Activated T-helper 1 cell treated with anti-CD3 and anti-CD28 coated beads, Interleukin-12 subunit alpha, Interleukin-12 subunit beta, Interleukin-2, Interleukin-4 antibody, amounts not matched to agents 30 ng/mL and 10 ng/mL and 1 ng/mL, durations not matched to agents 14 hours and 24 hours and 36 hours (primary cell): ENCODE measurements at places on chromosomes 3 and 15. TPM values are rescaled to one million over a fixed set of nuclear protein-coding genes. Genes with fewer than 3 reads are reported as not detected.

DNA sequence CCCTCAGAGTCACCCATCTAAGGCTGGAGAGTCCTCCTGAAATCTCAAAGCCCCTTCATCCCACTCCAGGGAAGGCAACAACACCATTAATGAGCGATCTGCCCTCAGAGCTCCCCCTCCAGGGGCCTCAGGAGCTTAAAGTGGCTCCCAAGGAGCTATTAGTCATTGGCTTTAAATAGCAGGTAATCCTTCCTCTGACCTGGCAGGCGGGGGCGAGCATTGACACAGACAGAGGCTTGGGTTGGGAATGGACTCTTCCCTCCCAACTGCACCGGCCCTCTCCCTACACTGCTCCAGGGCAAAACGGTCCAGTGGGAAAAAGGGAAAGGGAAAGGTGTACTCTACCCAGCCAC, 1.4 kb downstream of the MFGE8 start:
- H3K4me1 ChIP-seq, result peaks cover 21% of the 10 kb centered on the region
- peak overlapping the region; percentile 93 for H3K4me3 ChIP-seq
- no peak for DNase-seq
- no peak overlapping the region for H3K27ac ChIP-seq
- H3K36me3 ChIP-seq, result no peaks in the 10 kb centered on the region

- H3K4me3 ChIP-seq, result no peak overlapping the region
- H3K36me3 ChIP-seq, result no peaks in the 10 kb centered on the region
- no peak for DNase-seq
- H3K4me1 ChIP-seq, result no peaks in the 10 kb centered on the region
Measured at GRCh38 chr3:177764933-177765332, 567.7 kb upstream of the TBL1XR1 start.

DNA sequence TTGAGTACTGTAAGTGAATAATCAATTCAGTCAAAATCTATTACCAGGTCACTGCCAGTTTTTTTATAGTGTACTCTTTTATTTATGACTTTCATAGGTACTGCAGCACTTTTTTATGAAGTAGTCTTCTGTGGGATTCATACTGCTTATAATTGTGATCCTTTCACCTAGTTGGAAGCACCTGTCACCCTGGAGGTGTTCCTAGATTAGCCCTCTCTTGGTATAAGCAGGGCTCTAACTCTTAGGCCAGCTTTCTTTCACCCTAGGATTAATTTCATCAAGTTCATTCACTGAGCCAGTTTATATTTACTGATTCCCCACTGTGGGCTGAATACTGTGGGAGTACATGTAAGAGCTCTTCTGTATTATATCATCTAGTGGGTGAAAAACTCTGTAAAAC, 65.9 kb upstream of the MLF1 start:
- H3K4me3 ChIP-seq, result no peak overlapping the region
- H3K27ac ChIP-seq, result no peak overlapping the region
- DNase-seq, result no peak

DNA sequence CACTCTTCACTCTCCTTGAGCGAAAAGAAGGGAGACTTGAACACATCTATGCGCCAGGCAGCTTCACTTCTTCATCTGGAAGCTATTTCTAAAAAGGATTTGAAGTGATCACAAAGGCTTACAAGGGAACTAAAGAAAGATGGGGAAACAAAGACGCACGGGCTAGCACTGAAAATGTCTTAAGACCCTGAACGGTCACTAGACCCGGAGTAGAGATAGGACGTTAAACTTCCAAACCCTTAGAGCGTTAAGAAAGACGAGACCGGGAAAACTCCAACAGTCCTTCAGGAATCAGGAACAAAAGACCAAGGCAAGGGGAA, 47.5 kb upstream of the EPHB3 start:
- no peak overlapping the region for H3K27ac ChIP-seq
- no peak for DNase-seq
- peaks cover 77% of the 10 kb centered on the region for H3K27me3 ChIP-seq

DNA sequence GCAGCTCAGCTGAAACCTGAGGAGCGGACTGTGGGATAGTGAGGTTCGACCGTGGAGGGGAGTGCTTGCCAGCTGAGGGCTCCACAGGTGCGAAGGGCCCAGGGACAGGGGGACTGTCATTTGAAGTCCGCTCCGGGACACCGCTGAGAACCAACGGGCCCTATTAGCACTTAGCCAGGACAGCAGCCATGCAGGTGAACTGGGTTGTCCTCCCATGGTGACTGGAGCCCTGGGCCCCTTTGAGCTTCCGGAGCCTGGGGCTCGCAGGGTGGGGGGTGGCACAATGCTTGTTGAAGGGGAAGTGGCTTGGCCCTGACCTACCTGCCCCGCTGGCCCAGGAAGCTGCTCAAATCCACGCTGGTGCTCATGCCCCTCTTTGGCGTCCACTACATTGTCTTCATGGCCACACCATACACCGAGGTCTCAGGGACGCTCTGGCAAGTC, 24.7 kb downstream of the PTH1R start:
- H3K27me3 ChIP-seq, result peaks cover 15% of the 10 kb centered on the region
- DNase-seq, result no peak
- no peaks in the 10 kb centered on the region for H3K4me1 ChIP-seq
- H3K36me3 ChIP-seq, result no peaks in the 10 kb centered on the region
- no peak overlapping the region for H3K27ac ChIP-seq

- no peak for DNase-seq
- no peak overlapping the region for H3K4me3 ChIP-seq
- H3K27ac ChIP-seq, result no peak overlapping the region
- peaks cover 12% of the 10 kb centered on the region for H3K36me3 ChIP-seq
- H3K4me1 ChIP-seq, result no peaks in the 10 kb centered on the region
Measured at GRCh38 chr3:32719335-32719734, 34.3 kb downstream of the CNOT10 start.

GRCh38 chr3:16671690-16672089, 66.5 kb upstream of the DAZL start:
- H3K4me1 ChIP-seq, result no peaks in the 10 kb centered on the region
- no peak for DNase-seq
- H3K27me3 ChIP-seq, result no peaks in the 10 kb centered on the region
- H3K4me3 ChIP-seq, result no peak overlapping the region
- H3K36me3 ChIP-seq, result no peaks in the 10 kb centered on the region
- peak overlapping the region; percentile 4 for H3K27ac ChIP-seq

DNA sequence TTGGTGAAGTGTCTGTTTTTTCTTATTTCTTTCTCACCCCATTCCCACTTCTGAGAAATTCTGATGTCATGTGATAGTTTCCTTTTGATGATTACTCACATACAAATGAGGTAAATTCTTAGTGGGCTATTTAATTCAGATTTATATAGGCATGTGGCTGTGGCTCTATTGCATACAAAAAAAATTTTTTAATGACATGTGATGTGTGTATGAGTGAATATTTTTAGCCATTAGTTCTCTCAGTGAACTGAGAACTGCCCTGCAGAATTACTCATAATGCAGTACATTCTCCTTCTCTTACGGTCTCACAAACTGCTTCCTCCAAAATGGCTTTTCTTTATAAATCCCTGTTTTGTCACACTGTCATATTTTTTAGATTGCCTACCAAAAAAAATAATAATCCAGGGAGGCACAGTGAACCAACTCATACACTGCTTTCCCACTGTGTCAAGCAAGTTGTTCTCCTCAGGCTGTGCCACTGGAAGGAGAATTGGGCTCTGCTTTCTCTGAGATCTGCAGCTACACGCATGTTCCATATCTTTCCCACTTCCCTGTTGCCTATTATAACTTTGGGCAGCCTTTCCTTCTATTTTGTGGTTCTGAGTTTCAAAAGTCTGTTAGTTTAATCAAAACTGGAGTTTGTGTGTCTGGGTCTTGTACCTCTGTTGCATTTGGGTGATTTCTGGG, 415.7 kb upstream of the THBS1 start:
- no peaks in the 10 kb centered on the region for H3K36me3 ChIP-seq
- H3K4me1 ChIP-seq, result no peaks in the 10 kb centered on the region
- H3K27ac ChIP-seq, result no peak overlapping the region
- no peak overlapping the region for H3K4me3 ChIP-seq
- no peak for DNase-seq
- peaks cover 34% of the 10 kb centered on the region for H3K27me3 ChIP-seq

DNA sequence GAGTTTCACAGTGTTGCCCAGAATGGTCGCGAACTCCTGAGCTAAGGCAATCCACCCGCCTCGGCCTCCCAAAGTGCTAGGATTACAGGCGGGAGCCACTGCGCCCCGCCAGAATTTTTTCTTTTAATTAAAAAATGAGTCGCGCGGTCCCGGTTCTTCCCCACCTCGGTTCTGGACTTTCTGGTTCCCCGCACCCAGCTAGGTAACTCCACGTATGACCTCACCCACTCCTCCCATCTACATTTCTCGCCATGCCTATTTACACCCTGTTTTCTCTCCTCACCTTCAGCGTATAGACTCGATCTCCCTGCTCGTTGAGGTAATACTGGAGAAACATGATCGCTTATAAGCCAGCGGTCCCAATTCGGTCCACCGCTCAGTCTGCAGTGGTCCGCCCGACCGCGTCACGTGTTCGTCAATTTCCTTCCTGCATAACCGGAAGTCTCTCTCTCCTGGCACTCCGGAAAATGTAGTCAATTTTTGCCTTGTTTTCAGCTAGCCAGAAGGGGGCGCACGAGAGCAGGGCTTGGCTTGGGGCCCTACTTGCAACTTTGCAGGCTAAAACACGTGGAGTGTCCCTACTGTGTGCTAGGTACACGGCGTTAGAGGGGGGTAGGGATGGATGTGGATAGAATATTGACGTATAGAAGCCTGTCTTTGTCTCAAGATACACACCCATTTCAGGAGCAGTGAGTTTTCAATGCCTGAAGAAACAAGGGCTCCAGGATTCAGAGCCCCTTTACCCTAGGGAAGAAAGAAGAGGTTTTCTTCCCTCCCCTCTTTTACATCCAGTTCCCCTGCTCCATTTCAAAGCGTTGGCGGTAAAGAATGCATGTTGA, at the start of the genes NOP10 and NUTM1:
Gene NOP10, minus strand, starts transcription at position 400 of the 839 bp plus-strand sequence. Its CDS starts 63 bp downstream, at position 337.
Gene NUTM1, plus strand, starts transcription at position 579 of the 839 bp plus-strand sequence. CDS start 382 bp downstream, outside the sequence.
- H3K27ac ChIP-seq, result peak within 1 kb of the TSS; percentile 88
- no peaks in the 10 kb centered on the region for H3K27me3 ChIP-seq
- peaks cover 26% of the 10 kb centered on the region for H3K4me1 ChIP-seq
- peaks cover 25% of the 10 kb centered on the region for H3K36me3 ChIP-seq
- DNase-seq, result peak; percentile 91

DNA sequence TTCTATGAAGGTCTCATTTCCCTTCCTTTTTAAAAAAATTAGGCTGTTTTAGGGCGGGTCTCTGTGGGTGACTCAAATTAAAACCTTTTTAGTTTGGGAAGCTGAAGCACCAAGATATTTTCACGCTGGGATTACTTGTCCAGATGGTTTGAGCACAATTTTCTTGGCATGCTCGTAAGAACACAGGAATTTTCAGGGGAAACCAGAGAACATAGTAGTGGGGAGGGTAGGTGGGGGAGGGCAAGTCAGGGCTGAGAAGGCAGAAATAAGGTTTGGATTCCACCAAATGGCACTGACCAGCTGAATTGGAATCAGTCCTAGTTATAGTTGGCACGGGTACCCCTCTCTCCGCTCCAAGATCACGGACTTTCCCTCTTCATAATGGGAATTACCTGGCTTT, 97.3 kb upstream of the LRIG1 start:
- peaks cover 4% of the 10 kb centered on the region for H3K4me1 ChIP-seq
- no peak overlapping the region for H3K4me3 ChIP-seq
- H3K27me3 ChIP-seq, result peaks cover 13% of the 10 kb centered on the region
- H3K27ac ChIP-seq, result no peak overlapping the region
- DNase-seq, result no peak

DNA sequence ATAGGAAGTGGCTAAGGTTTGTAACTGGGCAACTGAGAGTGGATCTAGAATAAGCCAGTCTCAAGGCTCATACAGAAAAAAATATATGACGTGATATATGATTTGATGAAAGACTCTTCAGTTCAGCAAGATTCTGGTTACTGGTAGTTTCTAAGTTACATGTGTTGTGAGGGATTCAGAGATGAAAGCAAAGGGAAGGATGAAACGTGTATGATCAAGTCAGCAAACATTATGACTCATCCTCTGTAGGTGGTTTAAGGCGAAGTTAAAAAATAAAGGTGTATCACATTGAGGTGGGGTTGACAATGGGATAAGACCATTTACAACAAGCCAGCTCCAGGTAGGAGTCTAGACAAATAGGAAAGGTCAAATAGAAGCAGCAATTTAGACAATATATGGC, 16.2 kb downstream of the TERC start:
- H3K27me3 ChIP-seq, result peaks cover 30% of the 10 kb centered on the region
- no peak overlapping the region for H3K27ac ChIP-seq
- DNase-seq, result no peak
- H3K4me1 ChIP-seq, result peaks cover 8% of the 10 kb centered on the region
- no peaks in the 10 kb centered on the region for H3K36me3 ChIP-seq
- H3K4me3 ChIP-seq, result no peak overlapping the region

GRCh38 chr3:100603469-100603868, 5.9 kb upstream of the ADGRG7 start:
- H3K27ac ChIP-seq, result peak overlapping the region; percentile 64
- H3K4me3 ChIP-seq, result peak overlapping the region; percentile 64
- peaks cover 7% of the 10 kb centered on the region for H3K27me3 ChIP-seq
- H3K36me3 ChIP-seq, result no peaks in the 10 kb centered on the region
- no peak for DNase-seq

GRCh38 chr15:72182673-72183072, 14.9 kb downstream of the GRAMD2A start:
- no peak overlapping the region for H3K4me3 ChIP-seq
- no peaks in the 10 kb centered on the region for H3K36me3 ChIP-seq
- DNase-seq, result no peak
- no peaks in the 10 kb centered on the region for H3K4me1 ChIP-seq

DNA sequence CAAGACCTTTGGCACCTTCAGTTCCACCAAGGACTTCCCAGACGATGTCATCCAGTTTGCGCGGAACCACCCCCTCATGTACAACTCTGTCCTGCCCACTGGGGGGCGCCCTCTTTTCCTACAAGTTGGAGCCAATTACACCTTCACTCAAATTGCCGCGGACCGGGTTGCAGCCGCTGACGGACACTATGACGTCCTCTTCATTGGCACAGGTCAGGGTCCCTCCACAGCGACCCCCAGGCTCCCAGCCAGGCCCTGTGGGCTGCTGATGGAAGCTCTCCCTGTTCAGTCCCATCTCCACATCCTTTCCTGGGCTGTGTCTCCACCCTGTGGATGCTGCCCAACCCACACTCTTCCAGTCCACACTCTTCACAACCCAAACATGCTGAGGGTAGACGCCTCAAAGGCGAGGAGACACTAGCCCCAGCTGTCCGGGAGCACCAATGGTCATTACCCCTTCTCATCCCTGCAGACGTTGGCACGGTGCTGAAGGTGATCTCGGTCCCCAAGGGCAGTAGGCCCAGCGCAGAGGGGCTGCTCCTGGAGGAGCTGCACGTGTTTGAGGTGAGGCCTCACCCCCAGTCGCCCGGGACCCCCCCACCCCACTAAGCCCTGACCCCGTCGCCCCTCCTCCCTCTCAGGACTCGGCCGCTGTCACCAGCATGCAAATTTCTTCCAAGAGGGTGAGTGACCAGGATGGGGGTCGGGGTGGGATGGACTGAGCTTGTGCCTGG, 4.3 kb upstream of the LSMEM2 start:
- peak overlapping the region; percentile 41 for H3K4me3 ChIP-seq
- DNase-seq, result peak; percentile 62
- H3K36me3 ChIP-seq, result no peaks in the 10 kb centered on the region

- no peak for DNase-seq
- no peak overlapping the region for H3K4me3 ChIP-seq
- H3K36me3 ChIP-seq, result peaks cover 9% of the 10 kb centered on the region
- no peak overlapping the region for H3K27ac ChIP-seq
- H3K4me1 ChIP-seq, result peaks cover 25% of the 10 kb centered on the region
Measured at GRCh38 chr3:11582191-11582968, 61.3 kb downstream of the VGLL4 start.

The PATL2 gene
- 11.1 and 11.5 TPM in 2 replicates for total RNA-seq

The STAC gene
- not detected in 2 replicates for total RNA-seq

The HTR3E gene
- not detected in 2 replicates for total RNA-seq
